ENCODE measurements at places on chromosomes 11 and 22.

DNA sequence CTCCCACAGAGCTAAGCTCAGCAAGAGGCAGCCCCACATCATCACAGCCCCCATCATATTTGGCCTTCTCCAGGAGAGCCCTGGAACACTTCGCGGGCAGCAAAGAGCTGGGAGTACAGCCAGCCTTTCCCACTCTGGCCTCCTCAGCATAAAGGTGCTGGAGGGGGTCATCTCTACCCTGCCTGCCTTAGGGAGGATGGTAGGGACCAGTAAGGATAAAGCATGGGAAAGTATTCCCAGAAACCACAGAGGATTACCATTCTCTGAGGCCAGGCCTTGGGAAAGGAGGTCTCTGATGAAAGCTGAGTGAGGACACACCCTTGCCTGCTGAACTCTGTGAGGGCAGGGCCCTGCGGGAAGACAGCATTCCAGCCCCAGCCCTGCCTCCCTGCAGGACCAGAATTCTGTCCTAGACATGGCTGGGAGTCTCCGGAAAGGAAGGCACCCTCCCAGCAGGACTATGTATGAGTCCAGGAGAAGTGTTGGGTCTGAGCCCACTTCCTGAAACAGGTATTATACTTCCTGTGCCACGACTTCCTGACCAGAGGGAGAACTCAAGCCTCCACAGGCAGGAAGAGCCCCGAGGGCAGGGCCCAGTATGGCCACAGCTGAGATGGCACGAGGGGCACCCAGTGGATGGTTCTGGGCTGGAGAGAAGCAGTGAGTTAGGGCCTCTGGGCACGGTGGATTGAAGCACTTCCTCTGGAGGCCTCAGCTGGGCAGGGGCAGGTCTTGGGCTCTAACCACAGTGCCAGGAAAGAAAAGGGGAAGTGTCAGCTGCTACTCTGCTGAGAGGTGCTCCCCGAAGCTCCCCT lies 12.9 kb upstream of the CASTOR1 start:
- no peak for DNase-seq

GRCh38 chr11:96152623-96153022 lies 190.4 kb downstream of the MAML2 start:
- DNase-seq = no peak

DNA sequence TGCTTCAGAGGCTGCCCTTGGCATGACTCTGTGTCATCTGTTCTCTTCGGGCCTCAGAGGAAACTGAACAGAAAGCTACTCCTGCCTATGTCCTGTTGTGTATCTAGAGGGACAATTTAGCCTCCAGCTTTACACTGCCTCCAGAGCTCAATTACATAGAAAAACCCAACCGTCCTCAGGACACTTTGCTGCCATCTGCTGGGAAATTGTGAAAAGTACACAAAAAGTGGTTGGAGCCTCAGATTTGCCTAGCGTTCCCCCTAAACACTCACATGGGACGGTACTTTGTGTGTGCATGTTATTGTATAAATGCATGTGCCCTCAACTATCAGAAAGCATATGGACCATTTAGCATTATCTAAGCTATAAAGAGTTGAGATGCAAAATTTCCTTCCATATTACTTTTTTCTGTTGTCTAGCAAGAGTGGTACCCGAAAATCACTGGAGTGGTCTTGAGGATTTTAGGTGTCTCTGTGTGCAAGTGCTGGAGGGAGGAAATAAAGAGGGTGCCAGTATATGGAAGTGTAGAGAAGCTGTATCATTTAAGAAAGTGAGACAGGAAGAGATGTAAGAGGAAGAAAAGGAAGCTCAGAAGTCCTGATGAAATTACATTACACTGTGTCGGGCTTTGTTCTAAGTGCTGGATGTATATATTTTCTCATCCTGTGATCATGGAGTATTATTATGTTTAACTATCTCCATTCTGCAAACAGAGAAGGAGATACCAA lies 8.7 kb upstream of the MS4A4E start:
- no peak for DNase-seq

GRCh38 chr11:61973476-61974162 lies 6.2 kb upstream of the FTH1 start:
- DNase-seq = no peak

- DNase-seq = no peak
Measured at GRCh38 chr11:14258221-14258935, 100.6 kb downstream of the RRAS2 start.

GRCh38 chr22:34914846-34915245 lies 151.1 kb upstream of the ISX start:
- no peak for DNase-seq

DNA sequence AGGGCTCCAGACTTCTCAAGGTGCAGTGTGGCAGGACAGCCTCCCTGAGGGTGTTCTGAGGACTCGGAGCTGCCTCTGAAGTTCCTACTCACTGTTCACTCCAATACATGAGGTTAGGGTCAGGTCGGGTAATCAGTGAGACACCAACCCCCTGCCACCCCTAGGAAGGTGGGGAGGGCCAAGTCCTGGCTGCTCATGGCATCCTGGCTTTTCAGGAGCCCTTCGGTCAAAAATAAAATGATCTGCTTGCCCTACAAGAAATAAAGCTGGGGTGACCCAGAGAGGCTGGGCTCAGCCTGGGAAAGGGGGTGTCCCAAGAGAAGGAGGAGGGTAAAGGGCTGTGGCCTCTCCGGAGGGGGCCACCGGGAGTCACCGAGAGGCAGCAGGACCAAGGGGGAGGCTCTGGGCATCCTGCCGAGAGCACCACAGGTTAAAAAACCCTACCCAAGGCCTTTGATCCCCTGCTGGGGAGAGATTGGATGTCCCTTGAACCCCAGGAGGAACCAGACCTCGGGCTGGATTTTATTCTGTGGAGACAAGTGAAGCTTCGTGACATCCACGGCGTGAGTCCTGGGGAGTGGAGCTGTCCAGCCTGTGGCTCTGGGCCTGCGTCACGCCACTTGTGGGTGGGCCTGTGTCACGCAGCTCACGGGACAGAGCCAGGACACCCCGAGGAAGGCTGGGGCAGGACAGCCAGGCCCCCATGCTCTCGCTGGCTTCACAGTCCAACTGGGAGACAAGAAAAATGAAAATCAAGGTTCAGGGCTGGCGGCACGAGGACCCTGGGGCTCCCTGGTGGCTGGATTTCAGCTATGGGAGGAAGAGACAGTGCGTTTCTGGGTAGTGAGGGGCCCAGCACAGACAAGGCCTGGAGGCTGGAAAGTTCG lies 102.2 kb upstream of the FGF3 start:
- DNase-seq = no peak

GRCh38 chr11:123448823-123449222 lies 18.8 kb downstream of the GRAMD1B start:
- no peak for DNase-seq

GRCh38 chr22:49329636-49330035 lies 498.0 kb downstream of the BRD1 start:
- DNase-seq = no peak

DNA sequence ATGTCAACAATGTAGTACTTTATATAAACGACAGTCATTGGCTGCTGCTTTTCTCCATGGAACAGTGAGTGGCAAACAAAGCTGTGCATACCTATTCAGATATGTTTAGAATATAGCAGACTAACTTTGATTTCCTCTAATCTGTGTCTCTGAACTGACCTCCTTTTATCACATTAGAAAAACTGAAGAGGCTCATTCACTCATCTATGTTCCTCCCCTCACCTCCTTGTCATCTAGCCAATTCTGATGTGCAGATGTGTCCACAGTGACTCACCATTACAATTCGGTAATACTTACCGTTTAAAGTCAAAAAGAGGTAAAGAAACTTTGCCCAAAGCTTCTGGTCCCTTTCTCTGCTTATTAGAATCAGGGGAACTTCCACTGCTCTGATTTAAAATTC lies 51.5 kb upstream of the RPS13 start:
- no peak for DNase-seq

DNA sequence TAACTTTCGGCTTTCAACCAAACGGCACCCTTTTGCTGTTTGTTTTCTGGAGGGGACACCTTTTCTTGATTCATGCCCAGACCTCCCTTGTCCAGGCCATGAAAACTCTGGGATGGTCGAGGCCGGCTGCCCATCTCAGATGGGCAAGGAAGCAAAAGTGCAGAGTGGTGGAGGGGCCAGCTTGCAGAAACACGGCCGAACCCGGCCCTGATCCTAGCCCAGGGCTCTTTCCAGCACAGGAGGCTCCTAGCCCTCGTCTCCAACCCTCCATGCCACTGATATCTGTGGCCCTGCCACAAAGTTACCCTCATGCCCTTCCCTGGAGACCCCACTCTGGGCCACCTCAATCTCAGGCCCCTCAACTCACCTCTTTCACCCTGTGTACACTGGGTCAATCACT lies 18.9 kb upstream of the SLC22A12 start:
- DNase-seq = no peak

- DNase-seq = no peak
Measured at GRCh38 chr22:41909310-41910049, 5.4 kb downstream of the SHISA8 start.

DNA sequence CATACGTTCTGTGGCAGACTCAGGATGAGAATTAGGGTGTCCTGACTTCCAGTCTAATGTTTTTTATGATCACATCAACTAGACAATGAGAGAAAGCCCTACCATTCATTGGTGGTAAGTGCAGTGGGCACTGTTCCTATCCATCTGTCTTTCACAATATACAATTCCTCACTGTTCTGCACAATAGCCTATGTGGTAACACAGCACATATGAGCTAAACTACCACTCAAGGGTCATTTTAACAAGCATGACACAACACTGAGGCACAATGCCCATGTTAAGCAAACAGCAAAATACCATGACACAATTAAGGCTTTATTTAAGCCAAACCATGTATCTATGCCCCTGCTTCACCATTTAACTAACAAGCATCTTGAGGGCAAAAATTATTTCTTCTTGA lies 52.3 kb downstream of the SIK3 start:
- no peak for DNase-seq

DNA sequence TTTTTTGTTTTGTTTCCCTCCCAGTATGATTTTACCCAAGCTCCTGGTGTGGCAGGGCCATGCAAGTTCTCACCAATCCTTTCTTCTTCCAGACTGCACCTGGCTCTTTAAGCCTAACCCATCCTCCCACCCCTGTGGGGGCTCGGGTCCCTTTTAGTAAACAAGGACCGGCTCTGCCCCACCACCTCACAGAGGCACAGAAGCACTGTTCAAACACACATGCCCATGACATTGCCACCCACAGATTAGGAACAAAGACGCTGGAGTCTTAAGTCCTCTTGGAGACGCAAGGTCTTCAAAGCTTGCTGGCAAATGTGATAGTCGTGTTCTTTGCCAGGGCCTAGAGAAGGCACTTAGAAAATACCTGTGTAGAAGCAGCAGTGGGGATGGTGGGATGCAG lies 18.9 kb downstream of the UQCR10 start:
- DNase-seq = no peak

Measured in esophagus squamous epithelium (tissue), 5 donors.